Hepatocyte (in vitro differentiated cells): ENCODE measurements at places on chromosomes 11 and 22. TPM values are rescaled to one million over a fixed set of nuclear protein-coding genes. Genes with fewer than 3 reads are reported as not detected.

DNA sequence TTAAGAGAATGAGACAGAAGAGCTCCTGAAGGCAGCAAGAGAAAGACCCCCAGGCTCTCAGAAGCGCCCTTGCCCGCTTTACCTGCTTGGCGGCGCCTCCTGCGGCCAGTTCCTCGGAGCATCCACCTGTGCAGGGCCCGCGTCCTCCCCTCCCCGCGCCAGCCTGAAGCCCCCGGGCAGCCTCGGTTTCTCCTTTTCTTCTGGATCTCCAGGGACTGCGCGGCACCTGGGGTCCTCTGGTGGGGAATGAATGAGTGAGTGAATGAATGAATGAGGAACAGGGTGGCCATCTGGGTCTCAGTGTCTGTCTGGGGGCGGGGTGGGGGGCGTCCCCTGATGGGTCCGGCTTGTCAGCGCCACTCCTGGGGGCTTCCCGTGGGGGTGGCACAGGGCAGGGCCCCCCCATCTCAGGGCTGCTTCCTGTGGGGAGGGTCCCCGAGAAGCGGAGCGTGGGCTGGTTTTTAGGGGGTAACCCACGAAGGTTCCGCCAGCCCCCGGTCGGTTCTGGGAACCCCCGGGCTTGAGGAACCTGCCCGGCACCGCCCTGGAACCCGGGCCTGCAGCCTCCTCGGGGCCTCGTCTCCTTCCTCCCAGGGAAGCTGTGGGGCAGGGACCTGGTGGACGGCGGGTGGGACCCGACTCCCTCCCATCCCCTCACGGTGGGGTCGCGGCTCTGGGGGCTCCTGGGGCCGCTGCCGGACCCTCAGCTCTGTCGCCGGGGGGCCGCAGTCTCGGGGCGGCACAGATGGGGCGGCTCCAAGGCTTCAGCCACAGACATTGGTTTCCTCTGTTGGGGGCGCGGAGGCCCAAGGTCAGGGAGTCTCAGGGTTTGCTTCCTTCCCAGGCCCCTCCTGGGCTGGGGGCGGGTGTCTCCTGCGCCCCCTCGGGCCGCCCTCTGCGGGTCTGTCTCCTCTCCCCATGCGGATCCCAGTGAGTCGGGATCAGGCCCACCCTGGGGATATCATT is 8.3 kb upstream of the KRTAP5-7 start:
- no peak for DNase-seq

GRCh38 chr11:64185175-64185692 is 737 bp upstream of the STIP1 start:
- DNase-seq: peak; percentile 92

- DNase-seq: no peak
These were observed 135.1 kb upstream of the PITPNB start for GRCh38 chr22:28053896-28054818.

DNA sequence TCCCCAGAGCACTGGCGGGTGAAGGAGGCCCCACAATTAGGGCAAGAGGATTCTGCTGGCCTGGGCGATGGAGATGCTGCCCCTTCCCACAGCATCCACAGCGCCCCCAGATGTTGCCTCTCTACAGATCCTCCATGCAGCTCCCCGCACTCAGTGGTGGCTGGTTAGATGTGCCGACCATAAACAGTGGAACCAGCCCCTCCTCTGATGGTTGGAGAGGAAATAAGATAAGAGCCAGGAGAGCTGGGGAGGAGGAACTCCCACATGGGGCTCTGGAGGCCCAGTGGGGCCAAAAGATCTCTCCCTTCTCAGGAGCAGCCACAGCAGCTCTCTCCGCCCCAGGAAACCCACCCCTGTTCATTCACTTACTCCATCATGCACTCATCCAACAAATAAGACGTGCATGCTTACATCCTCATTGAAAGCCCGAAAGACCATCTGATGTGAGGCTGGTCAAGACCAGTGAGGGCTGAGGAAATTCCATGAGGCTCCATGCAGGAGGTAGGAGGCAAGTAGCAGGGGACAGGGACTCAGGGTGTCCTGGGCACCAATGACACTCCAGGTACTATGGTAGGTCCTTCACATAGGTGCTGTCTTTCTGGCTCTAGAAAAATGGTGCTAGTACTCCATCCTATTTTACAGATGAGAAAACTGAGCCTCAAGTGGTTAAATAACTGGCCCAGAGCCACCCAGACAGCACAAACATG is 1.5 kb downstream of the PTGDR2 start:
- no peak for DNase-seq

- DNase-seq: no peak
These were observed 34.5 kb downstream of the FCHSD2 start for GRCh38 chr11:73107597-73107996.

GRCh38 chr11:47891886-47892285 is 43.7 kb upstream of the NUP160 start:
- no peak for DNase-seq

GRCh38 chr11:72228229-72228843 is 3.8 kb downstream of the INPPL1 start:
- DNase-seq: peak; percentile 11

DNA sequence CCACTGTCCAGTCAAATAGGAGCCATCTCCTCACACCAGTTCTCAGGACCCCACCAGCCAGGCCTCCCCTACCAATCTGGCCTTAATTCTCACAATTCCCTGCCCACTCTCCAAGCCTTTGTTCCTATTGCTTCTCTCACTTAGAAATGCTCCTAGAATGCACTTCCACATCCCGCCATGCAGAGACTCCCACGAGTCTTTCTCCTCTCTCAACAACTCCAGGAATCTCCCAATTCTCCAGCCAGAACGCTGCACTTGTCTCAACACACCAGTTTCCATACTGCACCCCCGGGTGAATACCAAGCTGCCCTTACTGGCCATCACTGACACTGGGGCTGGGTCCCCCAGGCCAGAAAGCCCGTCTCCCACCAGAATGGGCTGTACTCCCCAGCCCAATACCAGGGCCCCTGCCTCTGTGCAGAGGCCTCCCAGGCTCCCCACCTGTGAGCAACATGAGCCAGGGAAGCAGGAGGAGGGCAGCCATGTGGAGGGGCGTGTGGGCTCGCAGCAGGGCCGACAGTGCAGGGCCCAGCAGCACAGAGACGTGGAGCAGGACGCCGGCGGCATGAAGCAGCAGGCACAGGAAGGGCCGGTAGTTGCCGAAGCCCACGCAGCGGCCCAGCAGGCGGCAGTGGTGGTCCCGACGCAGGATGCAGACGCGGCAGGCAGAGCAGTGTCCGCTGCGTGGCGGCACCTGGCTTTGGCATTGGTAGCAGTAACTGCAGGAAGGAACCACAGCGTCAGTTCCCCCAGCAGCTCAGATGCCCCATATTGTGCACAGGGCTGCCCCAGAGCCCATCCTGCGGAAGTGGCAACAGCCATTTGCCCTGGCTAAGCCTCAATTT is 2.4 kb downstream of the ZDHHC24 start:
- DNase-seq: peak; percentile 70

DNA sequence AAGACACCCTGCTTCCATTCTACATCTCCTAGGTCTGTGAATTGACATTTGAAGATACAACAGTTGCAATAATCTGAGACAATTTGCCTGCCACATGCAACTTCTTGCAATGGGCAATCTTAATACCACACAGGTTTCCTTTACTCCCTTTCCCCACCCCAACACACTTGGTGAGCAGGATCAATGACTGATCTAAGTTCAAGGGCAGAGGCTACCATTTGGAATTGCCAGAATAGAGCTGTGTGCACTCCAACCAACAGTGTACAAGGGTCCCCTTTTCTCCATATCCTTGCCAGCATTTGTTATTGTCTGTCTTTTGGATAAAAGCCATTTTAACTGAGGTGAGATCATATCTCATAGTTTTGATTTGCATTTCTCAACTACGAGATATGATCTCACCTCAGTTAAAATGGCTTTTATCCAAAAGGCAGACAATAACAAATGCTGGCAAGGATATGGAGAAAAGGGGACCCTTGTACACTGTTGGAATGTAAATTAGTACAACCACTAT is 2.9 kb upstream of the NNMT start:
- DNase-seq: no peak

DNA sequence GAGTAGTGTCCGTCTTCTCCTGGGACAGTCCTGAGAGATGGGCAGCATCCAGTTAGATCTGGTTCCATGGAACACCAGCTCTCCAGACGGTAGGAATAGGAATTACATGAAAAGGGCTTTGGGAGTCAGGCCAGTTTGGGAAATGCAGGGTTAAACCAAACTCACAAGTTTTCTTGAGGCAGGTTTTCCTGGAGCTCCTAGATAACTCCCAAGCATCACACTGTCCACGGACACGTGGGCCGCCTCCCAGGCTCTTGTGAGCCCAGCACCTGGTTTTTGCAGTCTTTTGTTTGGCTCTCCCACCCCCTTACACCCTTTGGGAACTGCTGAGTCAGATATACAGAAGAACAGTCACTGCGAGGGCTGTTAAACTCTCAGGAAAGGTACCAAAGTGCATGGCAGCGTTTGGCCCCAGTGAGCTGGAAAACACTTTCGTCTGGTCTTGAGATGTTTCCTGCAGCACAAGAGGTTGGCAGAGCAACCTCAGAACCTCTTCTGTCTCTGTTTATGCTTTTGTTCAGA is 90.0 kb downstream of the BCR start:
- DNase-seq: no peak

DNA sequence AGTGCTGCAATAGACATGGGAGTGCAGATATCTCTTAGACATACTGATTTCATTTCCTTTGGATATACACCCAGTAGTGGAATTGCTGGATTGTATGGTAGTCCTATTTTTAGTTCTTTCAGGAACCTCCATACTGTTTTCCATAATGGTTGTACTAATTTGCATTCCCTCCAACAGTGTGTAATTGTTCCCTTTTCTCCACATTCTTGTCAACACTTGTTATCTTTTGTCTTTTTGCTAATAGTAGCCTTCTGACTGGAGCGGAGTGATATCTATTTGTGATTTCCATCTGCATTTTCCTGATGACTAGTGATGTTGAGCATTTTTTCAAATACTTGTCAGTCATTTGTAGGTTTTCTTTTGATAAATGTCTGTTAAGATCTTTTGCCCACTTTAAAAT is 128.9 kb downstream of the CTNND1 start:
- DNase-seq: no peak

- DNase-seq: no peak
These were observed 45.2 kb upstream of the TBCEL start for GRCh38 chr11:120978701-120979100.

DNA sequence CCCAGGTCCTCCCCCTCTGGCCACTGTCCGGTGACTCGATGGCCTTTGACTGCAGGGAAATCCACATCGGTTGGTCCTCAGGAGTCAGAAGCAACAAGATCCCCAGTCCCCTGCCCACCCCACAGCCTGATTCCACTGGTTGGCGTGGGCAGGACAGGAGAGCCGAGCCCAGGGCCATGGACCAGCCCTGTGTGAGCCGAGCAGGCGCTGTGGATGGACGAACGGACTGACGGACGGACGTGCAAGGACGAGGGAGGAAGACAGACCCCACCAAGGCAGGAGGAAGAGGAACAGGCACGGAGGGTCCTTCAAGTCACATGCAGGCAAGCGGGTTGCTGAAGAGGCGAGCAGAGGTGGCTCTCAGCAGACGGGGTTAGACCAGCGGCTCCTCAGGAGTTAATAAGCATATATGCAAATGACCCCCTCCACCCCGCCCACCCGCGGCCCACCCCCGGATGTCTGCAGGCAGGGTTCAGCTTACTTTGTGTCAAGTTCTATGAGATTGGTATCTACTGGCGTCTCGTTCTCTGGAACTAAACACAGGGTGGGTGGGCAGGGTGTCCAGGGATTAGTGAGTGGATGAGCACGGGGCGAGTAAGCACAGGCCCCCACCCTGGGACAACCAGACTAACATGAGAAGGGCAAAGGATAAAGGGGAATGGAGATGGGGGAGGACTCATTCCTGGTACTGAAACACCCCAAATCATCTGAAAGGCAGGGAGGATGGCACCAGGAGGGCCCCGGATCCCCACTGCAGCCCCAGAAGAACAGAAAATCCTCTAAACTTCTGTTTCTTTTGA is 26.8 kb downstream of the TPBGL start:
- no peak for DNase-seq

DNA sequence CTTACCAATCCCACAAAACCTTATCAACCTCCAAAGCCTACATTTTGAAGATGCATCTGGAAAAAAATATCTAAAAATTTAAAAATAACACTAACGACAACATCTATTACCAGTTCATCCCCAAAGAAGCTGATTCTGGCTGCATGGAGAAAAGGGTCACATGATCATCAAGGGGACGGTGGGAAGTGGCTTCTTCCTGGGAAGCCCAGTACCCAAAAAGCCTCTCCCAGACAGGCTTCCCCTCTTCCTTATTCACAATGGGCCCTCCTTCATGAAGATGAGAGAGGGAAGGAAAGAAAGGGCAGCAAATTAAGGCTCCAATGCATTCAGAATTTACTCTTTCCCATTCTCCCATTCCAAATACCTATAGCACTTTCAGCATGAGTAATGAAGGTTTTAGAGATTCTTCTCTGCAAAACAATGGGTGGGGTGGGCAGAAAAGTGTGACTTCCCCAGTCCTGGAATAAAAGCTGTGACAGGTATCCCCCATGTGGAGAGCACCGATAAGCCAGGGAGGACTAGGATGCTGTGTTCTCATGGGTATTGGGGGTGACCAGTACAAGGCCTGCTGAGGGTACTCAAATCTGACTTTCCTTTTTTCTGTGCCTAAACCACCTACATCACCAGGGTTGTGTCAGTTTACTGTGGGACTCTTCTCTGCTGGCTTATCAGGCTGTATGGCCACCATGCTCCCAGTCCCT is 88.2 kb downstream of the SIK3 start:
- DNase-seq: no peak

GRCh38 chr11:72723508-72723907 is 28.7 kb downstream of the ARAP1 start:
- no peak for DNase-seq

DNA sequence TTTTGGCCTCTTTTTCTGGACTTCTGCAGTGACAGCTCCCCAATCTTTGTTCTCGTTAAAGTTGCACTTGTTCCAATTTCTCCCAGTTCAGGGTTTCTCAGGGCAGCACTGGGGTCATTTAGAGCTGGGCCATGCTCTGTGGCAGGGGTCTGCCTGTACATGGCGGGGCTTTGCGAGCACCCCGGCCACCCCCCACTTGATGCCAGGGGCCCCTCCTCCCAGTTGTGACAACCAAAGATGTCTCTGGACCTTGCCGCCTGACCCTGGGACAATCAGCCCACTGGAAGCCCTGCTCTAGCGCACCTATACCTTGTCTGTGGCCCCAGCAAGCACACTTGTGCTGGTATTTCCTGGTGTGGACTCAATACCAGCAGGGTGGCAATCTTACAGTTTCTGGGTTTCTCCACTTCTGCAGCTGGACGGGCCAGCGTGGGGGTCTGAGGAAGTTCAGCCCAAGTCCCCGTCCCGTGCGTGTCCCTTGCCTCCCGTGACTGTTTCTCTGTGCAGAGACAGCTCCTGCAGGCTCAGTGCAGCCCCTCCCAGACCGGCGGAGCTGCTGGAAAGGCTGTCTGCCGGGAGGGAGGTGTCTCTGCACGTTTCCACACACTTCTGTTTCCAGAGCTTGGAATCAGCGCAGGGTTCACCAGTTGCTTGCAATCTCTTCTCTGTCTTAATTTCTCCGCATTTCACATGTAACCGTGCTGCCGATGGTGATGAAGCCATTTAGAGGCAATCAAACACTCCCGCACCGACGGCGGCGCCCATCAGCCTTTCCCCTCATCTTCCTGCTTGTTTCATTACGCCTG is 1328.9 kb downstream of the BRD1 start:
- no peak for DNase-seq

Gene OR52L1
- not detected in 2 replicates for polyA plus RNA-seq

Gene NXPE2
- not detected in 2 replicates for polyA plus RNA-seq

Gene OR51E1
- polyA plus RNA-seq: 0.92 and 2.2 TPM in 2 replicates

Gene OVOL1
- polyA plus RNA-seq: 20.6 and 20.8 TPM in 2 replicates

Gene OR1S2
- polyA plus RNA-seq: not detected in 2 replicates

Gene DBX1
- polyA plus RNA-seq: not detected in 2 replicates

Gene GPHA2
- not detected in 2 replicates for polyA plus RNA-seq

Gene DDI1
- 0.34 and 0.39 TPM in 2 replicates for polyA plus RNA-seq

Gene PHOX2A
- not detected in 2 replicates for polyA plus RNA-seq

Gene SLC22A9
- polyA plus RNA-seq: 9.4 and 17.1 TPM in 2 replicates

Gene TOP3B
- 30.8 and 45.6 TPM in 2 replicates for polyA plus RNA-seq

Gene FXYD6
- polyA plus RNA-seq: 56.9 and 68.2 TPM in 2 replicates

Gene WNT7B
- 1.9 and 2.0 TPM in 2 replicates for polyA plus RNA-seq

Gene RNF169
- 2.0 and 2.4 TPM in 2 replicates for polyA plus RNA-seq
